NCI-H146 (cell line): ENCODE measurements at places on chromosomes 6 and 20.

- peak; percentile 34 for DNase-seq
These were observed 56.6 kb downstream of the SYTL3 start for GRCh38 chr6:158706369-158706982.

DNA sequence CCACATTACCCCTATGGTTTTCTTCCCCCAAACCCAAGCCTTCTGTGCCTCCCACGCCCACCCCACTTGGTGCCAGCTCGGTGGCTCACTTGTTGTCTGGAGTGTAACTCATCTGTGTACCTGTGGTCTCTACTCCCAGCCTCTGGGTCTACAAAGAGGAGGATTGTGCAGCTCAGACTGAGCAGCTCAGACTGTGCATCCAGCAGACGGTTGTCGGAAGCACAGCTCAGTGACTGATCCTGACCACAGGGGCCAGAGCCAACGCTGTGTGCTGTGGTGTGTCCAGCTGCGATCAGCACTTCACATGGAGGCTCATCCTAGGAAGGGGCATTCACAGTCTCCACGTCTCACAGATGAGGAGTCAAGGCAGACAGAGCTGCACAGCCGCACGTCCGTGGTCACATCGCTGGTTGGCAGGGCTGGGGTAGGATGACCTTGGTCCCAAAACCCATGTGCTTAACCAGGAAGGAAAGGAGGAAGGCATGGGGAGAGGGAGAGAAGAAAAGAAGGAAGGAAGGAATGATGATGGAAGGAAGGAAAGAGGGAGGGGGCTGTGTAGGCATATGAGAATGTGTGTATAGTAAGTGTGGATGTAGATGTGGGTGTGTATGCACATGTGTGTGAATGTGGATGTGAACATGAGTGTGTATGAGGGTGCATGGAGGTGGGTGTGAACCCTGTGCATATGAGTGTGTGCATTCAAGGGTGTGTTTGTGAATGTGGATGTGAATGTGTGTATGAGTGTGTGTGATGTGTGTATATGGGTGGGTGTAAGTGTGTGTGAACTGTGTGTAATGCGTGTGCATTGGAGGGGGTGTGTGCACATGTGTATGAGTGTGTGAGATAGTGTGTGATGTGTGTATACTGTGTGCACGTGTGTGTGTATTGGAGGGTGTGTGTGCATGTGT is 28.2 kb upstream of the STX16 start:
- DNase-seq: no peak

DNA sequence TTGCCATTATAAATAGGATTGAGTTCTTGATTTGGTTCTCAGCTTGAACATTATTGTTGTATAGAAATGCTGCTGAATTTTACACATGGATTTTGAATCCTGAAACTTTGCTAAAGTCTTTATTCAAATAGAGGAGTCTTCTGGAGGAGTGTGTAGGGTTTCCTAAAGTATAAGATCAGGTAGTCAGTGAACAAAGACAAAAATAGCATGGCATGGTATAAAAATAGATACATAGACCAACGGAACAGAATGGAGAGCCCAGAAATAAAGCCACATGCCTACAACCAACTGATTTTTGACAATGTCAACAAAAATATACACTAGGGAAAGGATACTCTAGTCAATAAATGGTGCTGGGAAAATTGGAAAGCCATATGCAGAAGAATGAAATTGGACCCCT is 740.1 kb downstream of the QKI start:
- no peak for DNase-seq

GRCh38 chr6:83928286-83928685 is 68.8 kb downstream of the CYB5R4 start:
- no peak for DNase-seq

GRCh38 chr6:116507324-116507723 is 4.1 kb upstream of the CALHM5 start:
- no peak for DNase-seq

DNA sequence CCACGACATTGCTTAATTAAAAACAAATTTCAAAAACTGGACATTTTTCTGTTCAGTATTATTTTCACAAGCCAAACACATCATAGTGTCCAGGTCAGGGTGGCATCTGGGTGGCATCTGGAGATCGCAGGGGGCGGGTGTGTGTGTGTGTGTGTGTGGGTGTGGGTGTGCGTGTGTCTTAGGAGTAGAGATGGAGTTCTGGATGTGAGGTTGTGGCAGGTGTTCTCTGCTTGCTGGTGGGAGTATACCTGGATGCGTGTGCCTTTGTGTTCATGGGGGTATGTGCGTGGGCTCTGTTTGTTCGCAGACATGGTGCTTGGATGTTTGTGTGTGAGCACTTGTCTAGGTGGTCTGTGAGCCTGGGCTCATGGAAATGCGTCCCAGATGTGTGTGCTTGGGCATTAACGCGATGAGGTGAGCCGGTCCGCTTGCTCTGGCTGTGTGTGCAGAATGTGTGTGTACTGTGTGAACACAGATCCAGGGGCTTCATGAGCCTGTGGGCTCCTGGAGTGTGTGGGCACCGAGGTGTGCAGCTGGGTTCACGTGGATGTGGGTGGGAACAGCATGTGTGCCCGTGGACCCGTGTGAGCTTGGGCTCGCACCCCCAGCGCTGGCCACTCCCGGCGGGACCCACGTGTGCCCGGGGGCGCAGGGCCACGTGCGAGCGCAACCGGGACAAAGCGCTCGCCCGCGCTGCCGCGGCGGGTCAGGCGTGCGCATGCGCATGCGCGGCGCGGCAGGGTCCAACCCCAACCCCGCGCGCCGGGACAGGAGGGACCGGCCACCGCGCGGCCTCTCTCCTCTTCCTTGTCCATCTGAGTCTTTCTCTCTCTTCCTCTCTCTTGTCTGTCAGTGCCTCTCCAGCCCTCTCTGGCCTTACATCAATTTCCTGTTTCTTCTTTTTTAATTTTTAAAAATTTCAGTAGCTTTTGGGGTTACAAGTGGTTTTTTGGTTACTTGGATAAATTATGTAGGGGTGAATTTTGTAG is 60.4 kb downstream of the SRC start:
- DNase-seq: peak; percentile 80

DNA sequence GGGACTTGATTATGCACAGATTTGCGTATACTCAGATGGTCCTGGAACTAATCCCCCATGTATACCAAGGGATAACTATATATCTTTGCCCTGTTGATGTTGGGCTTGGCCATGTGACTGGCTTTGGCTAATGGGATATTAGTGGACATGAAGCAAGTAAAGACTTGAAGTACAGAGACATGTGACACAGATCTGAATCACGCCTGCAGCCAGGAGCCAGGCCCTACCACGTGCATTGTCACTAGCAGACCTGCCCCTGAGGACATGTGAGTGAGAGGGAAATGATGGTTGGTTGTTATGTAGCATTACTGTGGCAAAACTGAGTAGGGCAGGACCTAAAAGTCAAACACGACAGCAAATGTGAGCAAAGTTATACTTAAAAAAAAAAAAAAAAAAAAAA is 155.7 kb downstream of the AKAP7 start:
- no peak for DNase-seq

DNA sequence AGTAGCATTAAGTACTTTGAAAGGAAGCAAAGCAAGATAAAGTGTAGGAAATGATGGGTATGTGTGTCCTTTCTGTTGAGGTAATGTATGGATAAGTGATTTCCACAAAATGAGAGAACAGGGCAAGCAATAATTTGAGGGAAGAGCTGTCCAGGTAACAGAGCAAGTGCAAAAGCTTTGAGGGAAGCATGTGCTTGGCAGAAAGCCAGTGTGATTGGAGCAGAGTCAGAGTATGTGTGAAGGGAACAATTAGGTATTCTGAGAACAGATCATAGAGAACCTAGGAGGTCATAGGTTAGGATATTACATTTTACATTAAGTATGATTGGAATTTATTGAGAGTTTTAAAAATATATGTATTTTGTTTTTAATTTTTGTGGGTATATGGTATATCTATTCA is 30.2 kb upstream of the MAN1A1 start:
- no peak for DNase-seq

- peak; percentile 56 for DNase-seq
These were observed 204.8 kb downstream of the DTNBP1 start for GRCh38 chr6:15458021-15458459.

DNA sequence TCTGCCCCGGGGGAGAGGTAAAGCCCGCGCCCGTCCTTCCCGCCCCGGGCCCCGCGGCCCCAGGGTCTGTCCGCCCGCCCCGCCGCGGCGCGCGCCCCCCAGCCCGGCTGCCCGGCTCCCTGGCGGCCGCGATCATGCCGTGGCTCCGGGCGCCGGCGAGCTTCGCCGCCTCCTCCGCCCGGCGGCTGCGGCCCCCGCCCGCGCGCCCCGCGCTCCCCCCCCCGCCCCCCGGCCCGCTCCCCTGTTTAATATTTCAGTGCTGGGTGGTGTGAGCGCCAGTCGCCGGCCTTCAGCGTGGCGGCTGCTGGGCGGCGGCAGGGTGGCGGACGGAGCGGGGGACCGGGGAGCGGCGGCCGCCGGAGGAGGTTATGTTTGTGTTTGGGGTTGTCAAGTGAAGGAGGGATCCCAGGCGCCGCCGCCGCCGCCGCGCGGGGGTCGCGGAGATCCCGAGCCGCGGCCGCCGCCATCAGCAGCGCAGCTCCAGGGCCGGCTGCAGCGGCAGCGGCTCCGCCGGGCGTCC is at the start of gene HIVEP1:
Gene HIVEP1, plus strand, starts transcription at position 275 of the 520 bp plus-strand sequence. CDS start 3,317 bp downstream, outside the sequence.
- no peak for DNase-seq

DNA sequence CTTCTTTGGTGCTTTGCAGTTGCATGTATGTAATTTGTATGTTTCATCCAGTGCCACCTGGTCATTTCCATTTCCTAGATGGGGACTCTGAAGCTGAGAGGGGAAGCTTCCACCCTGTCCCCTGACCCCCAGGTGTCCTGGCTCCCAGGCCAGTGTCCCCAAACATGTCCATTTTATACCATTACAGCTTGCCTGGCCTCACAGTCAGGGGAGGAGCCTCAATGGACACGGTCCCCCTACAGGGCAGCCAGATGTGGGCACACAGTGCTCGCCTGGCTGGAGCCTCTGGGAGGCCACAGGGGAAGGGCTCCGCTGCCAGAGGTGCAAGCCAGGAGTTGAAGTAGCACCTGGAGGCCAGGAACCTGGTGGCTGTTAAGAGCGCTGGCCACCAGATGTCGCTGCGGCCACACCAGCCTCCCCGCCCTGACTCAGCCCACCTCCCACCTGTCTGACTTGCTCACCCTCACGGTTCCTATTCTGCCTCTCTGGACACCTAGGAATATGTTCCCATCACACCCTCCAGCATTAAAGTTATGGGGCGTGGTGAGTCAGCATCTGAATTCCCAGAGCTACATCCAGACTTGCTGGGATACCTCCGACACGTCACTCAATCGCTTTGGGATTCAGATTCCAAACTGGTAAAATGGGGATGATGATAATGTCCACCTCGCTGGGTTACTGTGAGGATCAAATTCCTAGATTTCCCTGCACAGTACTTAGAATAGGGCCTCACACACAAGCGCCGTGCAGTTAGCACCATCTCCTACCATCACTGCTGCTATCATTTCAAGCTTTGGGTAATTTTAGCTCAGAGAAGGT is 107.4 kb downstream of the SULF2 start:
- DNase-seq: peak; percentile 62

DNA sequence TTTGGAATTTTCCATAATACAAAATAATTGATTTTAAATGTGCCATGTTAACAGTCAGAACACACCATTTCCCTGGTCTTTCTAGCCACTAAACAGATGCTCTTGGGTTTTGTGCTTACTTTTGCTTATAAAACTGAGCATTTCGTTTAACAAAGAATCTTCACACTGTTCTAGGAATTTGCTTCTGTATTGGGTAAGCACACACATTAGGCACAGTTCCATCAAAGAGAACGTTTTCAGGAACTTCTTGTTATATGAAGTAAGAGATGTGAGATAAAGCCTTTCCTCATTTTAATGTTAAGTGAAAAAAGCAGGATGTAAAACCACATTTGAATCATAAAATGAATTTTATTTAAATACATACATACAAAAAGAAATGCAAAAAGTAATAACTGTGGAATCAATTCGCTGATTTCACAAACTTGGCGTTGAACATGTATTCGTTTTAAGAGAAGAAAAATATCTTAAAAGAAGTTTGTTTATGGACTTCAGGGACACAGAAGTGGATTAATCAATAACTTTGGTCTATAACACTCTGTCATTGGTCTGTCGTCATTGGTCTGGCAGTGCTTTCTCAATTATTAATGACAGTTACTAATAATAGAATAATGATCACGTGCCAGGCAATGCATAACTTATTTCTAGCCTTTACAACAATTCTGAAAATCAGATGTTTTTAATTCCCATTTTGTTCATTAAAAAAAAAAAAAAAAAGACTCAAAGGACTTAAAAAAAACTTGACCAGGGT is 199.9 kb upstream of the PRDM1 start:
- no peak for DNase-seq

DNA sequence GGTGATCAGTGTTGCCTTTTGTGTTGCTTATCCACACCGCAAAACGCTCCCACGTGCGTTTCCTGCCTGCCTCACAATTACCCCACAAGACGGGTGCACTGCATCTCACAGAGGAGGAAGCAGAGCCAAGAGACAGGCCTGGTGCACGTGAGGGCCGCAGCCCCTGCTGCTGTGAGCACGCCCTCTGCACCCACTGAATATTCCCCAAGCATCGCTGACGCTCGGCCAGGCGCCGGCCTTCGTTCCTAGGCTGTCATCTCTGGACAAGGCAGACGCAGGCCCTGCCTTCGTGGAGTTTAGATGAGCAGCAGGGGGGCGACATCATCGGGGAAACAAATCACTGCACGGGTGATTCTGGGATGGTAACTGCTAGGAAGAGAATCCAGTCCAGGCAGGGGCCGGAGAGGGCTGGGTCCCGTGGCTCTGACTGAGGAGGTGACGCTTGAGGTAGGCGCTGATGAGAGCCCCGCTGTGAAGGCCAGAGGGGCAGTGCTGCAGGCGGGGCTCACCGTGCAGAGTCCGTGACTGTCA is 162.4 kb upstream of the QKI start:
- DNase-seq: no peak

DNA sequence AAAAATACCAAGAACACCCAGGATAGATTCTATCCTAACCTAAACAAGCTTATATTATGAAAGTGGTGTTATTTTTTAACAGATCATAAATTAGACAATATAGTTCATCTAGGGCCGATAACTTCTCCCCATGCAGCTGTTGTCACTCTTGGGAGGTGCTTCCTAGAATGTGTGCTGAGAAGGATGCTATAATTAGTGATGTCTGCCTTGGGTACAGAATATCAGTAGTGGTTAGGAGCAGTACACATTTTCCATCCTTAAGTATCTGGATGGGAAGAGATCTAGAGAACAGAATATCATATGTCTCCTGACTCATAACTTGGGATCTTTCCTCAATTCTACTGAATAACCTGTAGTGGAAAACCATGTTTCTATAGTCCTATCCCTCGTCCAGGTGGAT is 214.5 kb downstream of the BCKDHB start:
- DNase-seq: no peak

DNA sequence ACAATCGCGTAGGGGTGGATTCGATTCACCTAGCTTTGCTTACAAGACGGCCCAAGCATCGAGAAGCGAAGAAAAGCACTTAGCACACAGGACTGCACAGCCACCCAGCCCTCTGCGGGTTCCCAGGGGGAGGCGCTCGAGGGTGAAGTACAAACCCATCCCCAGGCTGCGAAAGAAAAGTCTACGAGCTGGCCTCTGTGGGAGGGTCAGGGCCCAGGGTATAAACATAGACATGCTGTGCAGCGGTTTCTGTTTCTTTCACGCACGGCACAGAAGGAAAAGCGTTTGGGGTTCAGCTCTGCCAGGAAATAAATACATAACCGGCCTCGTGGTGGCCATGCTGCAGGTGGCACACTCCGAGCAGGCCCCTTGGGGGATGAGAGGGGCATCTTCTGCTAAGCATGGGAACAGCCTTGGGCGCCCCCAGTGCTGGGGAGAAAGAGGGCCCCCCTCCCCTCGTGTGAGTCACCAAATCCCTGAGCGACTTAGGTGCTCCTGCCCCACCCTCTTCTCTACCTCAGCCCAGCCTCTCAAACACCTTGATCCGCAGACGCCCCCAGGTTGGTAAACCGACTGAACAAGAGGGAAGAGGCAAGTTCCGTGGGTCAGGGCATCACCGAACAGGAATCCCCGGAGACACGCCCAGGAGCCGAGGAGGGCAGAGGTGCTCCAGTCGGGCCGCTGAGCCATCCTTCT is 91.6 kb upstream of the RIPOR2 start:
- DNase-seq: no peak
